ENCODE measurements at places on chromosomes 2 and 18. TPM values are rescaled to one million over a fixed set of nuclear protein-coding genes. Genes with fewer than 3 reads are reported as not detected.

- DNase-seq, result no peak
Measured at GRCh38 chr2:238657132-238658053, 190.5 kb upstream of the TWIST2 start.

DNA sequence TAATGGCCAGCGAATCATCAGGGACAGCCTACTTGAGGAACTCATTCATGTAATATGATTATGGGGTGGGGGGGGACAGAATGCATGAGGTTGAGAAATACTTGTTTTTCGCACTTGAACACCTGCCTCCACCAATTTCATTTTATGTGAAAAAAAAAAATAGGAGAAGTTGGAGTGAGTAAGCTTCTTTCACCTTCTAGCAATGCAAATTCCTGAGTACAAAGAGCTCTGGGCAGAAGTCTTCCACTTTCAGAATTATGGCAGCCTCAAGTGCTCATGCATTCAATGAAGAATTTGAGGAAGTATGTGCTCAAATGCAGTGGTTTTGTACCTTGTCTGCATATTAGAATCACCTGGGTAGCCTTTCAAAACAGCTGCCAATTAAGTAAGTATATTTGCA is 40.1 kb upstream of the GPD2 start:
- DNase-seq, result no peak

Gene PLCD4
- total RNA-seq, result 0.95 TPM

Gene MEIS1
- total RNA-seq, result 11.5 TPM

GRCh38 chr2:240372101-240372500 is 63.4 kb upstream of the GPC1 start:
- no peak for DNase-seq

DNA sequence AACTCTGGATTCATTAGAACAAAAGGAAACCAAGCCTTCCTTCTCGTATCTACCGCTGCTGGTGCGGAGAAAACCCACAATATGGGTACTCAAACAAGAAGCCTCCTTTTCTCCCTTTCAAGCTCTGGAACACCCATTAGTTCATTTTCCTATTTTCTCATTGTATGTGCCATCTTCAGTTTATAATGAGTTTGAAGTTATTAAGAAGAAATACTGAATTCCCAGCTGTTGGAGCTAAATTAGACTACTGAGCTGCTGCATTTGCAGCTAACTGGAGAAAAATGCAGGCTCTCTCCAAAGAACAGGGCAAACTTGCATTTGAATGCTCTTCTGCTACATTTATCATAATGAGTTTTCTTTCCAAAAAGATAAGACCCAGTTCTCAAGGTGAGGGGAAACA is 398.5 kb downstream of the NBAS start:
- no peak for DNase-seq

Gene OR6B3
- not detected for total RNA-seq

DNA sequence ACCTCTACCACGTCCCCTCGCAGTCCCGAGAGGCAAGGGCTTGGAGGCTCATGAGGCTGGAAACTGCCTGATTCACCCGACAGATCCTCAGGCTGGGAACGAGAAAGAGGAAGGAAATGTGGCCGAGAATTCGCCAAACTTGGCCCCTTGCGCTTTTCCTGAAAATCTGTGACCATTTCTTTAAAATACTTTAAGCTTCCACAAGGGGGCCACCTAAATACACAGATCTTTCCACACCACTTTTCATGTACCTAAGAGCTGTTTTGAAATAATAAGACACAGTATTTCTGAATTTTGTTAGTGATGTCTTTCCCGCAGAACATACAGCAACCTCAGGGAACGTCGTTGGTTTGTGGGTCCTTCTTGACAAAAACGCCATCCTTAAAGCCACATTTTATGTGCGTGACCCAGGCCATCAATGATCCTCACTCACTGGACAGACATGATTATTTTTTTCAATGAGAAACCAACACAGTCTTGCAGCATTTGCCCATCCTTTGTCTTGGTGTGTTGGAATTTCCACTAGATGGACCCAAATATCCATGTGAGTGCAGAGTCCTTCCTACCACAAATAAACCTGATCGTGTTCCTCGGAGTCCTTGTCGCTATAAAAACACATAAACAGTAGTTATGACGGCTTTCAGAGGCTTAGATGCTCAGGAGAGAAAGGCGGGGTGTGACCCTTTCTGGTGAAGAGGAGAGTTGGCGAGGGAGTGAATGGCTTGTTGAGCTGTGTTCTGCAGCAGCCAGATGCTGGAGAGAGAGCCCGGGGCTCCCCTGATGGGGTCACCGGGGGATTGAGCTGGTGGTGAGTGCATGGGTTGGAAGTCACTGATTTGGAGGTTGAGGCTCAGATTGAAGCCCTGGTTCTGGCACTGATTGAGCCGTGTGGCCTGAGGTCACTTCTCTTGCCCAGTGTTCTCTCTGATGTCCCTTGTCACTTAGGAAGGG is 25.0 kb downstream of the DCDC2C start:
- peak; percentile 7 for DNase-seq

Gene NPC1
- total RNA-seq, result 82.6 TPM

GRCh38 chr2:216160786-216161185 is 51.6 kb downstream of the XRCC5 start:
- DNase-seq, result no peak

- DNase-seq, result peak; percentile 46
Measured at GRCh38 chr2:28269019-28269784, 123.5 kb upstream of the FOSL2 start.

Gene TANK
- 85.4 TPM for total RNA-seq

DNA sequence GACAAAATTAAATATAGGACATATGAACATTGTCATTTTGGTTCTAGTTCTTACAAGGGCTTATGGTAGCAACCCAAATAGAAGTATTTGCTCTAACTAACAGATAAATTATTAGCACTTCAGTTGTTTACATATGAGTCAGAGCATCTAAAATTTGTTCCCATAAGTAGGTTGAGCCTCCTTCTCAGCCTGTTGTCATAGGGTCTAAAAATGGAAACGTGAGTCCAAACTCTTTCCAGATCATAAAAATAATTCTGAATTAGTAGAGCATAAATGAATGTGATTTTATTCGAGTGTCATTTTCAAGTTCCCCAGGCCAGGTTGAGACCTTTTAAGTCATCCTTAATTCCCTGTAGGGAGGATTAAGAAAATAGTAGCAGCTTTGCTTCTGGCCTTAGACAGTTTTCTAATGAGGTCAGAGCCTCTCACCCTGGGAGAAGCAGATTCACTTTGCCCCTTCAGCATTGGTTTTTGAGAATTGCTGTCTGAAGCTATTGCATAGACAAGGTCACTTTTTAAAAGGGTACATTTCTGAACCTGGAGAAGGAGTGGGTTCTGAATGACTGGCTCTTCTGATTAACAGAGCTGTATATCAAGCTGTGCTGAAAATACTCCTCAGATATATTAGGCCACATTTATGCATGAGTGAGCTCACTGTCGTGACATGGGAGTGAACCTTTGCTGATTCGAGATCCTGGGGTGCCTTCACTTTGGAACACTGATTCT is 164.3 kb downstream of the NEDD4L start:
- no peak for DNase-seq

- peak; percentile 27 for DNase-seq
Measured at GRCh38 chr18:8959551-8960135, 142.9 kb upstream of the NDUFV2 start.

GRCh38 chr2:235133837-235134236 is 182.0 kb downstream of the SH3BP4 start:
- DNase-seq, result no peak

Gene DLX1
- total RNA-seq, result not detected

GRCh38 chr2:96760986-96761832 is 507 bp downstream of the CNNM4 start:
- peak; percentile 46 for DNase-seq

- DNase-seq, result no peak
Measured at GRCh38 chr2:114787486-114787885, 345.0 kb downstream of the DPP10 start.

DNA sequence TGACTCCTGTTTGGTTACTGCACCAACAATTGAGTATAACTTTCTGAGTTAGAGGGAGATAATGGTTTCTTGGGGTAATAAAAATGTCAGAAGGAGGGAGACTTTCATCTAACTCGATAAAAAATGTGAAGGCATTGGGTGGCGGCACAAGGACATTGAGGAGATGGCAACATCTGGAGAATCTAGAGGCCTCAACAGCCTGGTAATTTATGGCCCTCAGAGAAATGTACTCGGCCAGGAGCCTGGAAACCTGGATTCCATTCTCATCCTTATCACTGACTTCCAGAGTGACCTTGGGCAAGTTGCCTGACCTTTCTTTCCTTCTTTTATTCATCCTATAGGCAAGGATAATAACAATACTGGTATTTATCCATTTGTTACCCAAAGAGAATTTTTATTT is 173.5 kb upstream of the MEX3C start:
- DNase-seq, result no peak

DNA sequence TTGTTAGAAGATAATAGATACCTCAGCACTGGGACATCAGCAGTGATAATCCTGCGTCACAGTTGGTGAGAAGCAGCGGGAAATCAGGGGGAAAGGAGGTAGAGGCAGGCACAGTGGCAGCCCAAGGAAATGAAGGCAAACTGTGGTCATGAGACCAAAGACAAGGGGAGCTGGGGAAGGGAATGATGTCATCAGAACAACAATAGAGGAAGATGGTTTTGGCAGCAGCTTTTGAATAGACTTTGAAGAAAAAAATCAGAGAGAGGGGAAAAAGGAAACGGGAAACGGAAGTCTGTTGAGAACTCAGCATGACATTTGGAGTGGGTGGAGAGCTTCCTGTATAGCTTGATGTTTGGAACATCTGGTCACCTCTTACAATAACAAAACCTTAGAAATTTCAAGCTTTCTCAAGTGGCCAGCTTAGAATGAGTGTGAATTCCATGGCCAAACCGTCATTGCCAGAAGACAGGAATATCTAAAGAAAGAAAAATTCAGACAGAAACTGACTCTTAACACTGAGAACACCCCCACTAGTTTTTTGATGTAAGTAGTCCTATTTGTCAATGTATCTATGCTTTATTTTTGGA is 18.4 kb upstream of the YES1 start:
- no peak for DNase-seq

DNA sequence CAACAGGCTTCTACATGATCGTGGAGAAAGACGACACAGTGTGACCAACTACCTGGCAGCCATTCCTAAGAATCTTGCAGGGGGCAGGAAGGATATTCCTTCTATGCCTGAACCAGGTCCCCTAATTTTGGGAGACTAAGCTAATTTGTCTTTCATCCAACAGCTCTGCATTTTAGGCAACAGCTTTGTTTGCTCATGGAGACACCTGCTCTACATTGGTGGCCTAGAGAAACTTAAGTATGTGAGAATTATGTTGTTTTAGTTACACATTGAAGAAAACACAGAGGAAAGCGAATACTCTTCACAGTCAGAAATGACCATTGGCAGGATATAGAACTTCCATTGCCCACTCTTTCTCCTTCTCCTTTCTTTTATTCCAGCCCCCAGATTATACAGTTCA is 75.2 kb downstream of the ASXL3 start:
- no peak for DNase-seq

Gene NCKAP5
- total RNA-seq, result 1.2 TPM

DNA sequence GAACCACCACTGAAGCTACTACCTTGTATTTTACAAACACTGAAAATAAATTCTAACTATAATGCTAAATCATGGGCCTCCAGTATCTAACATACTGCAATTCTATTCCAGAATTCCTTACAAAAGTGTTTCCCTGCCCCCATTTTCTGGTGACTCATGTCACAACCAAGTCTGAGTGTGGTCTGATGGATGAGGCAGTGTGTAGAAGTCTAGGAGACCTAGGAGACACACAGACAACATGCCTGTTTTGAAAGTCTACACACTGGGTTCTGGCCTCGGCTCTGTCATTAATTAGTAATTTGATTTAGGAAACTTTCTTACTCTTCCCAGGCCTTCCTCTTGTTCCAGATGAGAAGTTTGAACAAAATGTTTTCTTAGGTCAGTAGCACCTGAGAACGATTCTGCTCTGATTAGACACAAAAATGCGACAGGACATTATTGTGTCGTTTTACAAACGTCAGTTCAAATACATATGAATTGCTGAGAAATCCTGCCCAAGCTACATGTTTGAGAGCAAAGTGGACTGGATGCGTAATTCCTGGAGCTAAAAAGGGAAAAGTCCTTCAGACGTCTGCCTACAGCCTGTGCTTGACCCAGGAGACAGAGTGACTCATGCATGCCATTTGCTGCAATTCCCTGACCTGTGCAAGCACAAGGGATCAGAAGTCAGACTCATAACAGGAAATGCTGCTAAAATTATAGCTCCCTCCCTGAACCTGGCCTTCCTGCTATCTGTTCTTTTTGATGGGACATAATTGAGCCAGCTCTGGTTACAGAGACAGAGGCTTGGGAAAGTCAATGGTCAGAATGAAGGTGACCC is 494.4 kb downstream of the SOX11 start:
- peak; percentile 50 for DNase-seq

Gene KCNK3
- total RNA-seq, result not detected

Gene CYS1
- total RNA-seq, result 4.8 TPM

GRCh38 chr2:218082586-218083351 is 13.7 kb downstream of the RUFY4 start:
- no peak for DNase-seq

Gene HRH4
- 0.09 TPM for total RNA-seq

Gene CCL20
- 39.9 TPM for total RNA-seq

Gene DIPK1C
- total RNA-seq, result not detected

All from Calu3 (cell line).